Activated CD8-positive, alpha-beta memory T cell treated with anti-CD3 and anti-CD28 coated beads for 4 hours (primary cell): ENCODE measurements at places on chromosomes 4 and X.

- no peak for DNase-seq
These were observed 18.8 kb upstream of the CHRNA9 start for GRCh38 chr4:40316333-40316781.

DNA sequence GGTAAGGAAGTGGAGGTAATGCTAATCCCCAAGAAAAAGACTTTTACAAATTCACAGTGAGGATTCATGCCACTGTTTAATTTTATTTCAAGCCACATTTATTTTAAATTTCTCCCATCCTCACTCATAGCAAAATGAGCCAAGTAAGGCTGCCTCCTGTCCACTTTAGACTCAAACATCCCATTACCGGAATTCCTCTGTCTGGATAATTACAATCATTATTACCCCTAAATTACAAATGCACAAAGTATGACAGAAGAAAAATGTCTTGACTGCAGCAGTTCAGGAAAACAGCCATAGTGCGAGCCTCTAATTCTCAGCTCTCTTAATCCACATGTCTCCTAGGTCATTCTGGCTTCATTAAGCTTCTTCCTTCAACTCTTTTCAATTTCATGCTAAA, 57.0 kb downstream of the MAPK10 start:
- DNase-seq = no peak

DNA sequence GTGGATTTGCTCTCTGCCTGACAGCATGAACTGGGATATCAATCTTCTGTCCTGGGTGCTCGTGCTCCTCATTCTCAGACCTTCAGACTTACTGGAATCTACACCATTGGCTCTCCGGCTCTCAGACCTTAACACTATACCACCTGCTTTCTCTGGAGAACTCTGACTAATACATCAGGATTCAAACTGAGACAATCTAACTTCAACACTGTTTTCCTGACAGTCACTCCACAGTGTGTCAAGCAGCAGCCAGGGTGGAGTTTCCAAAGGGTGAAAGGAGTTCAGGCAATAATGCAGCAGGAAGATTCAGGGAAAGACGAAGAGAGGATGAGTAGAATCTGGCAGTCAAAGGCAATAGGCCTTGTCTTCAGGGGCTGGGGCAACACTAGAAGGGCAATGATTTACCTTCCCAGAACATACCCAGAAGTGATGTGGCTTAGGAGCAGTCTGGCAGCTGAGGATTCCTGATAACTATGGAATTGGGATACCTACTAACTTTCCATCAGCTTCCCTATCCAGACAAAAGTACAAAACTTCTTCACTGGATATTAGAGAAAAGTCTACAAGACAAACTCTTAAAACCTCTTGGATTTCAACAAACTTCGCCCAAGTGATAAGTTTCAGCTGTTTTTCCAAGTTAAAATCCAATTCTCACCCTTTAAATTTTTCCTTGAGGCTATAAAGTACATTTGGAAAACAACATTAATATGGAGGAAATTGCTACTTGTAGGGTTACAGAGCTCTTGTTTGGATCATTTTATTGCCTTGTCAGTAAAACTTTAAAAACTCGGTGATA, 58.4 kb upstream of the SLIT2 start:
- DNase-seq = no peak

DNA sequence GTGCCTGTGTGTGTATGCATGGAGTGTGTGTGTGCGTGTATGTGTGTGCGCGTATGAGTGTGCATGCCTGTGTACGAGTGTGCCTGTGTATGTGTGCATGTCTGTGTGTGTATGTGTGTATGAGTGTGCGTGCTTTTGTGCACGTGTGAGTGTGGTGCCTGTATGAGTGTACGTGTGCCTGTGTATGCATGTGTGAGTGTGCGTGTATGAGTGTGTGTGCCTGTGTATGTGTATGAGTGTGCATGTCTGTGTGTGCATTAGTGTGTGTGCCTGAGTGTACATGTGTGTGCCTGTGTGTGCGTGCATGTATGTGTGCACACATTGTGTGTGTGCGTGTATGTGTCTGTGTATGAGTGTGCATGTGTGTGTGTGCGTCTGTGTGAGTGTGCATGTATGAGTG, 5.7 kb downstream of the DOK7 start:
- no peak for DNase-seq

- DNase-seq = no peak
These were observed at the start of gene UCHL1 for GRCh38 chr4:41256740-41257256. Gene UCHL1, plus strand, starts transcription at chr4:41256928. Its CDS starts 49 bp downstream, at chr4:41256977.

GRCh38 chr4:84932462-84932861, 34.0 kb downstream of the WDFY3 start:
- DNase-seq = no peak

- no peak for DNase-seq
These were observed 222.0 kb upstream of the STK26 start for GRCh38 chrX:131801066-131801465.

DNA sequence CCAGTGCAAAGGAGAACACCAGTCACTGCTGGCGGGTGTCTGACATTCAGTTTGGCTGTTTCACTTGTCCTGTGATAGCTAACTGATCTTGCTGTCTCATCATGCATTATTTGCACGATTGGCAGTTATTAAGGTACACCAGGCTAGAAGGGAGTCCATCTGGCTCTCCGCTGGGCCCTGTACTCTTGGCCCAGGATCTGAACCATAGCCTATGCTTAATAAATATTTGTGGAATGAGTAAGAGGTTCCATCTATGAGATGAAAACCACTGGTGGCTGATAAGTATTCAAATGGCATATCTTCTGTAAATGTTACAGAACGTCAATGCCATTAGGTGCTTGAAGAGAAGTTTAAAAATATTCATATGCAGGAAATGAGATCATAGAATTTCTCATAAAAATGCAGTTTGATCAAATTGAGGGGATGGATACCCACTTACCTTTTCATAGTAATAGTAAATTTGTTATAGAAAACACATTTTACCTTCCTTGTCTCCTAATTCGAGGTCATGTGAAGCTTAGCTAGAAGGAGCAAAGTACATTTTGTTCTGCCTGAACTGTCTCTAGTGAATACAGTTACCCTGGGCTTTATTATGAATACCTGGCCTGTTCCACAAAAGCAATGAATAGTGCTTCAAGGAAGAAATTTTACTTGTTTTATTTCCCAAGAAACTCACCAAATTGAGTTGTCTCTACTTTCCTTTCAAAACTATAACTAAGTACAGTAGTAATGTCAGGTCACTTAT, 213.5 kb downstream of the CBR4 start:
- no peak for DNase-seq
